ENCODE measurements at places on chromosomes 7 and 10.

DNA sequence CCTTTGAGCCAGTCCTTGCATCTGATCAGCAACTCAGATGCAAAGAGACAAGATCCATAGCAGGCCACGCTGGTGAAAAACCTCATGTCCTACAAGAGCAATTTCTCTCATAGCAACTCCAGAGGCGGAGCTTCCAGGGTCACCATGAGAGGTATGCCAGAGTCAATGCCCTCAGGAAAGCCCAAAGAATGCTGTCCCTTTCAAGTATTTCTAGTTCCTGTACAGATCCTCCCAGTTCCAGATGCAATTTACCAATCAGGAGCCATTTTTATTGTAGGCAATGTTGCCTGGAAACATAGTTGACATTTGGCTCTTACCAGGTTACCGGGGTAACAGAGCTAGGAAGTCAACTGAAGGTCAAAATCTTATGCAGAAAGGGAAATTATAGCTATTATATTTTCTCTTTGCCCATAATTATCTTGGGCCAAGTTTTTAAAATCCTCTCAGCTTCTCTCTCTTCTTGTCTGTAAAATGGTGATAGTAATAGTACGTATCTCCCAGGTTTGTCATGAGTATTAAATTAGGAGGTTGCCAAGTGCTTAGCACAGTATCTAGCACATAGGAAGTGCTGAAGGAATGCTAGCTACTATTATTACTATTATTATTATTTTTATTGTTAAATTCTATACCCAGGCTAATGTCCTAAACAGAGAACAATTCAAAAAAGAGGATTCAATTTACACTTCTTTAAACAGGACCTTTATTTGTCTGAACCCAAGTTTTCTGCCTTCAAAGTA, 46.3 kb upstream of the TM9SF3 start:
- no peak for DNase-seq

GRCh38 chr10:27747096-27747451, 1.5 kb upstream of the MKX start:
- no peak for DNase-seq

- DNase-seq: no peak
These were observed 6.3 kb upstream of the CACNA2D1 start for GRCh38 chr7:82449910-82450309.

- no peak for DNase-seq
These were observed 31.6 kb downstream of the IL15RA start for GRCh38 chr10:5945561-5946418.

DNA sequence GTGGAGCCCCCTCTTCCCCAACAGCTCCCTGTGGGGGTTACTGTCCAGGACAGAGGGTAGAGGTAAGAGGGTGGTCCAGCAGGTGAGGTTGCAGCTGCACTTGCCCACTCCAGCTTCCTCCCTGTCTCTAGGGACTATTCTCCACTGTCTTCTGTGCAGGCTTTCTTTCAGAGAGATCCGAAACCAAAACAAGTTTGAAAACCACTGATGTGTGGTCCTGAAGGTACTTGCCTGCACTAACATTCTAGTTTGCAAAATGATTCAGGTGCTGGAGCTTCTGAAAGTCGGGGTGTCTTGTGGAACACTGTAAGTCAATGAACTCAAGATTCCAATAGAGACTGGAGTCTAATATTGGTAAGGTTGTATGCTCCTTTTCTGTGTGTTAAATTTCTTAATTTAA, 63.1 kb downstream of the BLNK start:
- no peak for DNase-seq

DNA sequence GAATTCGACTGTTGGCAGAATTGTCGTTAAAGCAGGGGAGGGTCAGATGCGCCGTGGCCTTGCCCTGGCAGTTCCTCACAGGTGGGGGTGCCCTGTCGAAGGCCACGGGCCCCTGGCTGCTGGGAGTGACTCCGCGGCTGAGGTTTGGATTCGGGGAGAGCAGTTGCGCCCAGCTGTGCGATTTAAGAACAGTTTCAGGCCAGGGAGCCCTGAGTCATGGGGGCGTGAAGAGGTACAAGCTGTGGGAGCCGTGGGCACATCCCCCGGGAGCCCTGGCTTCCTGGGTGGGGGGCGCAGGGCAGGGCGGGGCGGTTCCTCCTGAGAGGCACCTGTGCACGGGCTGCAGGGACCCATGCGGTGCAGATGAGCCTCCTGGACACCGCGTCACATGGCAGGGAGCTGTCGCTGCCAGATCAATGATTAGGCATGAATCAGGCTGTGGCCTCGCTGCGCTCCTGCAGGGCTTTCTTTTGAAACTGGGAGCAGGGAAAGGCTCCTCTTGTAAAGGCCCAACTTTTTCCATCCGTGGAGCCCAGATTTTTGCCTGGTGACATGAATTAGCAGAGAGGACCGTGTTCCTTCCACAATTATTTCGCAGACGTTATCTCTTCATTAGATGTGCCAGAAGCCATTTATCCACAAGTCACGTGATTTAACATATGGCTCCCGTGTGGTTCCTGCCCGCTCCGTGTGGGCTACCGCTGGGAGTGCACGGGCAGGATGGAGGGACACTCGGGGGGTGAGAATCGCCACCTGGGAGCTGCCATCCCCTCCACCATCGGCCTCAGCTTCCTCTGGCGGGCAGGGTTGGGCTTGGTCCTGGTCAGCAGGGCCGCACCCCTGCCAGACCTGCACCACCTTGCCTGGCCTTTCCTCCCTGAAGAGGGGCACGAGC, 918 bp downstream of the PWWP2B start:
- no peak for DNase-seq

GRCh38 chr7:2279896-2280295, 34.3 kb downstream of the SNX8 start:
- no peak for DNase-seq

DNA sequence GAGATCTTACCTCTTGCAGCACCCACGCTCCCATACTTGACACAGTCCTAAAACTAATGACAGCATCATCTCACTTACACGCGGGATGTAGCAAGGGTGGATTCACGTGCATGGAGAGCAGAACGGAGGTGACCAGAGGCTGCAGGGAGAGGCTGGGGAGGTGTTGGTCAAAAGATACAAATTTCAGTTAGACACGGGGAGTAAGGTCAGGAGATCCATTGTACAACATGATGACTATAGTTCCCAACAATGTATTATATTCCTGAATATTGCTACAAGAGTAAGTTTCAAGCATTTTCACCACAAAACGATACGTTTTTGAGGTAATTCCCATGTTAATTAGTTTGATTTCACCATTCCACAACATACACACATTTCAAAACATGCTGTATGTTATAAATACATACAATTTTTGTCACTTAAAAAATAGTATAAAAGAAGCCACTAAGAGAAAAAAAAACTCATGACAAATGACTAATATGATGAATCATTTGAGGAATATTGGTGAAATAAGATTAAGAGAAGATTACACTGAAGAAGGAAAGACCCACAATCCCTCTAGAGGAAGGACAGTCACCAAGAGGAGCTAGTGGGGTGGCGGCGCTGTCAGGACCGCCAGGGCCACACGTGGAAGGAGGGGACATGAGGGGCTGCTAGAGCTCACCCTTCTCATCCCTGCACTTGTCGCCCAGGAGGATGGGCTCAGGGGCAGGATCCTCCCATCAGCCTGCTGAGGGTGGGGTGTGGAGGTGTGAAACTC, 49.4 kb upstream of the EGFR start:
- no peak for DNase-seq

GRCh38 chr7:151895631-151896031, 18.7 kb upstream of the PRKAG2 start:
- DNase-seq: no peak

- no peak for DNase-seq
These were observed 36.8 kb upstream of the CDC14C start for GRCh38 chr7:48887500-48887899.

- no peak for DNase-seq
These were observed 79.6 kb upstream of the UCN3 start for GRCh38 chr10:5285186-5285585.

DNA sequence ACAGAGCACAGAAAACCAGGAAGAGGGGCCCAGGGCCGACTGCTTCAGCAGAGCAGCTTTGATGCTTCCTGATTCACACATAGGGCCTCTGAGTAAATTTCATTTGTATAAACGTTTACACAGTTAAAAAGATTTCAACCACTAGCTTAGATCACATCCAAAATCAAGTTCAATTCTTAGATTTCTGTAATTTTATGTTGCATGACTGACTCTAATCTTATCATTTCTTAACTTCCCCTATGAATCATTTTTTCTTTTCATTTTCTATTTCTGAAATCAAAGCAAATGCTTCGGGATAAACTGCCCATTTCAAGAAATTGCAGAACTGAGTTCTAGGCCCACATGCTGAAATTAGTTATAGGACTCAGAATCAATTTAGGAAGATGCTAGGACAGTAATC, 224.7 kb downstream of the INHBA start:
- DNase-seq: no peak

GRCh38 chr10:36333446-36333845, 691.4 kb upstream of the FZD8 start:
- no peak for DNase-seq
